ENCODE measurements at places on chromosomes 13 and 19.

GRCh38 chr19:16202320-16203255 is 4.9 kb downstream of the AP1M1 start:
- DNase-seq = no peak

DNA sequence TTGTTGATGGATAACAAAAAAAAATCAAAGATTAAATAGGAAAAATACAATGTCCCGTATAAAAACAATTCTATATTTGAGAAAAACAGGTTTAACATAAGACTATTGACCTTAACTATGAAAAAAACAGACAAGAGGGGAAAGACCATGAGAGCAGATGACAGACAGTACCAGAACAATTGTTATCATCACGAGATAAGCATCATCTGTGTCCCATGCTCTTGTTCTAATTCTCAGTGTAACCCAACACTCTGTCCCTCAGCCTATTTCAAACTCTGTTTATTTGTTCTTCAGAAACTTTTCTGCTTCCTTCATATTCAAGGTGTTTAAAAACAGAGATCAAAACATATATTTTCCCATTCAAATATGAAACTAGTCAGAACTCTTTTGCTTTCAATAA is 216.4 kb downstream of the PCDH9 start:
- no peak for DNase-seq

GRCh38 chr13:44537248-44537647 is 38.9 kb downstream of the TSC22D1 start:
- no peak for DNase-seq

GRCh38 chr13:109817591-109818535 is 31.5 kb upstream of the IRS2 start:
- no peak for DNase-seq

GRCh38 chr13:27868641-27869435 is 51.0 kb upstream of the PDX1 start:
- DNase-seq = no peak
